Uterus (tissue), 4 donors: ENCODE measurements at places on chromosomes 7 and 10.
A peak's percentile ranks its signal among the peaks of the same experiment; 100 is the strongest.

- H3K36me3 ChIP-seq, result no peaks in the 10 kb centered on the region
- H3K27ac ChIP-seq, result no peak overlapping the region
- H3K27me3 ChIP-seq, result no peaks in the 10 kb centered on the region
- H3K4me1 ChIP-seq, result no peaks in the 10 kb centered on the region
Observed at GRCh38 chr7:76108540-76109233, 60.8 kb downstream of the MDH2 start.

DNA sequence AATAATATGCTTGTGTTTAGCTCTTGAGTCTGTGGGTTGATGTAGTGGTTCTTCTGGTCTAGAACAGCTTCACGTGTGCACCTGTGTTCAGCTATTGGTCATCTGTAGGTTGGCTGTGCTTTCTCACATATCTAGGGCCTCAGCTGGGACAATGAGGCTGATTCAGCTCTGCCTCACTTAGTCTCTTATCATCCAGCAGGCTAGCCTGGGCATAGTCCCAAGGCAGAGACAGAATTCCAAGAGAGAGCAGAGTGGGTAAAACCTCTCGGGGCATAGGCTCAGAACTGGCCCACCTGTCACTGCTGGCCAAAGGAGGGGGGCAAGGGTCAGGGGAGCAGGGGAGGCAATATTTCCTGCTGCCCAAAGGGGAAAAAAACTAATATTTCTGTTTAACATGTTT lies 32.0 kb upstream of the MXI1 start:
- H3K36me3 ChIP-seq, result no peaks in the 10 kb centered on the region
- H3K4me3 ChIP-seq, result no peak overlapping the region
- no peaks in the 10 kb centered on the region for H3K4me1 ChIP-seq
- no peak overlapping the region for H3K27ac ChIP-seq
- H3K27me3 ChIP-seq, result no peaks in the 10 kb centered on the region
- DNase-seq, result no peak

GRCh38 chr7:79952399-79952798 lies 182.2 kb upstream of the GNAI1 start:
- H3K27ac ChIP-seq, result no peak overlapping the region
- no peaks in the 10 kb centered on the region for H3K4me1 ChIP-seq
- no peak overlapping the region for H3K4me3 ChIP-seq
- DNase-seq, result no peak
- no peaks in the 10 kb centered on the region for H3K36me3 ChIP-seq
- no peaks in the 10 kb centered on the region for H3K27me3 ChIP-seq

GRCh38 chr10:119368991-119369869 lies 161.9 kb downstream of the GRK5 start:
- H3K27me3 ChIP-seq, result no peaks in the 10 kb centered on the region
- H3K27ac ChIP-seq, result peak overlapping the region; percentile 57
- H3K4me3 ChIP-seq, result no peak overlapping the region
- no peaks in the 10 kb centered on the region for H3K36me3 ChIP-seq

DNA sequence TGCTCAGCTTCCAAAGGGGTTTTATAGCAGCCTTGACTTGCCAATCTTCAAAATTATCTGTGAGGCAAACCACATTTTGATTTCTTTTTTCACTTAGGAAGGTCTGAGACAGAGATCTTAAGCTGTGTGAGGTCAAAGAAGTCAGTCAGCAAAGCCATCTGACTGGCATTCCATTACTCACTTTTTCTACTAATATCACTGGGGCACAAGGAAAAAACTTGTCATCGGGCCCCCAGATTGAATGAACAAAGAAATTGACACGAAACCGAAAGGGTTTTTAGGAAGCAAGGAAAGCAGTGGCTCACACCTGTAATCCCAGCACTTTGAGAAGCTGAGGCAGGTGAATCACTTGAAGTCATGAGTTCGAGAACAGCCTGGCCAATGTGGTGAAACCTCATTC lies 78.5 kb upstream of the FRMD4A start:
- no peak overlapping the region for H3K4me3 ChIP-seq
- H3K4me1 ChIP-seq, result no peaks in the 10 kb centered on the region
- H3K27me3 ChIP-seq, result no peaks in the 10 kb centered on the region
- no peaks in the 10 kb centered on the region for H3K36me3 ChIP-seq
- no peak for DNase-seq

GRCh38 chr10:1211844-1212570 lies 155.8 kb downstream of the WDR37 start:
- no peak for DNase-seq
- no peak overlapping the region for H3K27ac ChIP-seq
- H3K4me1 ChIP-seq, result no peaks in the 10 kb centered on the region
- H3K4me3 ChIP-seq, result no peak overlapping the region

DNA sequence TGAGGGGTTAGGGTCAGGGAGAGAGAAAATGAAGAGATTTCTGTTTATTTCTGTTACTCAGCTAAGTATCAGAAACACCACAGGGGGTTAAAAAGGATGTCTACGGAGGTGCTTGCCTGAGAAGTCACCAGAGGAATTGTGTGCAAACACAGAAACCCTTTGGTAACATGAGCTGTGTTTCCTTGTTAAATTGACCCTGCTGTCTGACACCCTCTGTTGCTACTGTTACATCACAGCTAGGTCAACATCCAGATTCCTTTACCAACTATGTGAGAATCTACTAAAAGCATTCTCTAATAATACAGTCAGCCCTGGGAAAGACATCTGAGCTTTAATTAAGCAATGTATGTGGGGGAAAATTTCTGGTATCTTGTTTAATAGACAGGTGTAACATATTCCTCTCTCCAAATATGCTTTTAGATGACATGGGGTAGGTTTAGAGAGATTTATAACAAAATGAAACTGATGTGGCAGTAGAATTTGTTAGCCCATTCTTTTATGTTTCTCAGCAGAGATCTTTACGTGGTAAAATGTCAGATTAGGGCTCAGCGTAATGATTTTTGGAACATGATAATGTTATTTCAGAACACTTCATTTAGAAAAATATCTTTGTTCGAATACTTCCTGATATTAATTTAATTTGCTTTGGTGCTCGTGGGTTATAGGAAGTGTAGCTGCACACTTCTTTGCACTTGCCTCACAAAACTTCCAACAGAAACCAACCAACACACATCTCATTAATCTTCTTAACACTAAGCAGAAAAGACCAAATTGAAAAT lies 168.0 kb upstream of the AHR start:
- H3K27me3 ChIP-seq, result no peaks in the 10 kb centered on the region
- H3K4me3 ChIP-seq, result no peak overlapping the region
- H3K27ac ChIP-seq, result no peak overlapping the region

DNA sequence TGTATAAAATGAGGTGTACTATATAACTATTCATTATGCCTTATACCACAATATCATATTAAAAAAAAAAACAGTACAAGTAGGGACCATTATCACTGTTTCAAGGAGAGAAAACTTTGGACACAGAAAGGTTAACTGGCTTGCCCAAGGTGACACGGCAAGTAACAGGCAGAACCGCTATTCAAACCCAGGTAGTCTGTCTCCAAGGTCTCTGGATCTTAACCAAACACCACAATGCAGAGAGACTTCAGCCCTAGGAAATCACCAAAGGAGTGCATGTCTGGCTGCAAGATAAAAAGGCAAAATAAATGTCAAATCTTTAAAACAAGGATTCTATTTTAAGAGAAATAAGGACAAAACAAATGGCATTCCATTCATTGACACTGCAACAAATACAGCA lies 56.3 kb downstream of the CADPS2 start:
- no peaks in the 10 kb centered on the region for H3K36me3 ChIP-seq
- DNase-seq, result no peak
- no peaks in the 10 kb centered on the region for H3K4me1 ChIP-seq

DNA sequence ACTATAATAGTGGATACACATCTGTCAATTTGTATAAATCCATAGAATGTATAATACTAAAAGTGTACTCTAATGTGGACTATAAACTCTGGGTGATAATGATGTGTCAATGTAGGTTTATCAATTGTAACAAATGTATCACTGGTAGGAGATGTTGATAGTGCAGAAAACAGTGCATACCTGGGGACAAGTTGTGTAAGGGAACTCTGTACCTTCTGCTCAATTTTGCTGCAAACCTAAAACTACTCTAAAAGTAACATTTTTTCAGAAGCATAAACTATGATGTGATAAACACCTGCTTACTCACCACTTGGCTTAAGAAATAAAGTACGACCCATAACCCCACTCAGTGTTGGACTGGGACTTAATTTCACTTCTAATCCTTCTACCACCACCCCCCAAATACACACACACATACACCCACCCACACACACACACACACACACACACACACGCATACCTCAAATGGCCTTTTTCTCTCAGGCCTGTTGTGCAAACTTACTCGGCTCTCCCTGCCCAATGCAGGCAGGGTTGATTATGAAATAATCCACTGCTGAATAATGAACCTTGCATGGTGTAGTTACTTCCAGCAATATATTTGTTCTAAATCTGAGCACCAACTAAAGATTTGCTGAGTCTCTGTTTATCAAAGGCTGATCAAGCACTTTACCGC lies 154.1 kb upstream of the KMT2E start:
- no peaks in the 10 kb centered on the region for H3K4me1 ChIP-seq
- H3K27me3 ChIP-seq, result no peaks in the 10 kb centered on the region
- H3K27ac ChIP-seq, result no peak overlapping the region
- no peak overlapping the region for H3K4me3 ChIP-seq
- H3K36me3 ChIP-seq, result no peaks in the 10 kb centered on the region
- DNase-seq, result no peak

- H3K27ac ChIP-seq, result no peak overlapping the region
- no peaks in the 10 kb centered on the region for H3K36me3 ChIP-seq
- H3K4me1 ChIP-seq, result no peaks in the 10 kb centered on the region
- no peak overlapping the region for H3K4me3 ChIP-seq
- H3K27me3 ChIP-seq, result no peaks in the 10 kb centered on the region
Observed at GRCh38 chr7:91771921-91772815, 108.3 kb downstream of the MTERF1 start.

DNA sequence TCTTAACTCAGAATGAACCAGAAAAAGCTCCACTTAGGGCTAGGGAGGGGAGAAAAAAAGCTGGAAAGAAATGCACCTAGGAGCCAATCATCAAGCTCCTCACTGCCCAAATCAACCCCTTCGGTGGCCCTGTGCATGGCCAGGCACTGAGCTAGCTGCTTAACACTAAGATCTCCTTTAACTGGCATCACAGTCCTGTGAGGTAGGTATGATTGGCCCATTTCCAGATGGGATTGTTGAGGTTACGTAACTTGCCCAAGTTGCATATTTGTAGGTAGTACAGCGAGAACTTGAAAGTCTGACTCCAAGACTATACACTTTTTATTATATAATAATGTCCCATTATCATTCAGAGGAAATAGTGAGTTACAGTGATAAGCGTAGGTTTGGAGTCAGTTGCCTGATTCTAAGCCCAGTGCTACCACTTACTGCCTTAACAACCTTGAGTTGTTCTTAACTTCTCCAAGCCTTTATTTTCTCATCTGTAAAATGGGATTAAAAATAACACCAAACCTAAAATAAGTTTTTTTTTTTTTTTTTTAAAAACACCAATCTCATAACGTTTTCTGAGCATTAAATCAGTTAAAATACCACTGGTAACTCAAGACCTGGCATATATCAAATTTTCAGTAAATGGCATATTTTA lies 37.2 kb upstream of the ACSL5 start:
- no peaks in the 10 kb centered on the region for H3K36me3 ChIP-seq
- H3K4me1 ChIP-seq, result no peaks in the 10 kb centered on the region
- DNase-seq, result no peak
- no peak overlapping the region for H3K4me3 ChIP-seq
- H3K27me3 ChIP-seq, result no peaks in the 10 kb centered on the region

- no peaks in the 10 kb centered on the region for H3K4me1 ChIP-seq
- DNase-seq, result no peak
- H3K36me3 ChIP-seq, result no peaks in the 10 kb centered on the region
- no peaks in the 10 kb centered on the region for H3K27me3 ChIP-seq
Observed at GRCh38 chr10:69879634-69880257, 78.0 kb downstream of the COL13A1 start.

- peaks cover 5% of the 10 kb centered on the region for H3K36me3 ChIP-seq
- DNase-seq, result no peak
- H3K4me1 ChIP-seq, result no peaks in the 10 kb centered on the region
- no peaks in the 10 kb centered on the region for H3K27me3 ChIP-seq
- H3K4me3 ChIP-seq, result no peak overlapping the region
- H3K27ac ChIP-seq, result no peak overlapping the region
Observed at GRCh38 chr7:84701524-84702306, 485.1 kb downstream of the SEMA3D start.

DNA sequence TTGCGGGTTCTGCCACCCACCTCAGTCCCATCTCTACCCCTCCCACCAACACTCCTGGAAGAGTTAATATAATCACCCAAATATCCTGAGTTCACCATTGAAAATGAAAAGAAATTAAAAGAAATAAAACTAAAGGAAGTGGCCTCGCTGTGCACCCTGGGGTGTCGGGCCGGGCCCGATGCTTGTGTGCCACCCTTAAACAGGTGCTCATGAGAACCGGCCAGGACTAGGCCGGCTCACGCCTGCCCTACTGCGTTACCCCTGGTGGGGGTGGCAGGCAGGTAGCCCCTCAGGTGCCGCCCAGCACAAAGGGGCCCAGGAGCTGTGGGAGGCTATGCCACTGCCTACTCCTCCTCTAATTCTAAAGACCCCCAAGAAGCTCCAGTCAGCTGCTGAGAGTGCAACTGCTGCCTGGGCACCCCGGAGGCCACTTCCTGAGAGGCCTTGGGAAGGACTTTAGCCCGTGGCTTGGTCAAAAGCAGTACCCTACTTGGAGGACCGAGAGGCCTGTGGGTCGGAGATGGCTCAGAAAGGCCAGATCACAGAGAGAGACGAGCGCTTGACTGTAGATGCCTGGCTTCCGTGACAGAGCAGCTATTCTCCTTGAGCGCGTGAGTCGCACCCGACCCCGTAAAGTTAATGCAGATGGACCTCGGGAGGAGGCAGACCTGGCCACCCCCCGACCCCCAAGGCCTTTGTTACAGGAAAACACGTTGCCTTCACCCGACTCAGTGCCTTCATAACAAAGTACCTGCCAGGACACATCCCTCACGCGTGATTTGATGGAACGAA lies 51.0 kb upstream of the PPP2R2D start:
- H3K36me3 ChIP-seq, result no peaks in the 10 kb centered on the region
- H3K27me3 ChIP-seq, result no peaks in the 10 kb centered on the region
- no peaks in the 10 kb centered on the region for H3K4me1 ChIP-seq
- no peak overlapping the region for H3K27ac ChIP-seq

- H3K27ac ChIP-seq, result peak overlapping the region; percentile 96
- H3K4me3 ChIP-seq, result no peak overlapping the region
- DNase-seq, result no peak
- peaks cover 4% of the 10 kb centered on the region for H3K4me1 ChIP-seq
- H3K36me3 ChIP-seq, result no peaks in the 10 kb centered on the region
Observed at GRCh38 chr7:116231949-116232348, 21.6 kb downstream of the TES start.

DNA sequence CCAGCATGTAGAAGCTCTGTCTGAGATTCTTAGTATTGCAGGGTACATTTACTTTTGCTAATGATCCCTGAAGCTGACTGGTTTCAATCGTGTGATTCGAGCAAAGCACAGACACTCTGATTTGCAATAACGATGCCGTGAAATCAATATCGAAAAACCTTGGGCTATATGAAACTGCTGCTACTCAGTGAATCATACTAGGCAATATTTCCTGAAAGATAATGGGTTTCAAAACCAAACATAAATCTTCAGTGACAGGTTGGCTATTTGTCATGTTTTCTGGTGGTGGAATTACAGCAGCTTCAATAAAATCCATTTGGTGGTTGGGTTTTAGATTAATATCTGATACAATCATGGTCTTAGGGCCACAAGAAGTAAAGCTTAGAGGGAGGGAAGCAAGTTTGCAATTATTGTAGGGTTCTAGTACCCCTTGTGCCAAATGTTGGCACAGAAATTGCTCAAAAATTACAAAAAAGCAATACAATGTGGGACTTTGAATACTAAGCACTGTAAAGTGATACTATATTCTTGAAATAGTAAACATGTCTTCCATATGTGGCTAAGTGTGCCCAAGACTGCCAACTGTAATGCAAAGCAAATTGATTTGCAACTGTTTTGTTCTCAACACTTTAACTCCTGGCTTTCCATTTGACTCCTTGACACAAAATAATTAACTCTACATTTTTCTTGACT lies 112.4 kb upstream of the JAZF1 start:
- H3K4me1 ChIP-seq, result no peaks in the 10 kb centered on the region
- H3K27ac ChIP-seq, result no peak overlapping the region
- no peak for DNase-seq
- H3K36me3 ChIP-seq, result no peaks in the 10 kb centered on the region
- H3K4me3 ChIP-seq, result no peak overlapping the region
